WERI-Rb-1 (cell line): ENCODE measurements at places on chromosomes 6 and 20.

- no peak for DNase-seq
Observed at GRCh38 chr6:19934996-19935591, 97.9 kb downstream of the ID4 start.

DNA sequence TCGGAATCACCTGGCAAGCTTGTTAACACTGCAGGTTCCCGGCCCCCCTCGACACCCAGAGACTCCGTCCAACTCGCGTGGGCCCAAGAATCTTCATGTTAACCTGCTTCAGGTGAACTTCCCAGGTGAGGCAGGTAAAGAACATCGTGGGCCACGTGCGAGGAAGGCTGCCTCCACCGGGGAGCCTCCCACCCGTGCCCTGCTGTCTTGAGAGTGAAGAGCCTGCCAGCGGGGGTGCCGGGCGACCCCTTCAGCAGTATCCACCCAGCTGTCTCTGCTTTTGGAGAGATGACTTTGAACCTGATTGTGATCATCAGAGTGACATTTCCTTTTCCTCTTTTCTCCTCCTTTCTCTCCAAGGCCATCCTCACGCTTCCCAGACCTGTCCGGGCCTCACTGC, 22.9 kb upstream of the RTF2 start:
- no peak for DNase-seq

GRCh38 chr6:37429352-37429750, 3.7 kb upstream of the CMTR1 start:
- DNase-seq: no peak

GRCh38 chr20:57826666-57827287, 117.0 kb upstream of the PMEPA1 start:
- peak; percentile 77 for DNase-seq

DNA sequence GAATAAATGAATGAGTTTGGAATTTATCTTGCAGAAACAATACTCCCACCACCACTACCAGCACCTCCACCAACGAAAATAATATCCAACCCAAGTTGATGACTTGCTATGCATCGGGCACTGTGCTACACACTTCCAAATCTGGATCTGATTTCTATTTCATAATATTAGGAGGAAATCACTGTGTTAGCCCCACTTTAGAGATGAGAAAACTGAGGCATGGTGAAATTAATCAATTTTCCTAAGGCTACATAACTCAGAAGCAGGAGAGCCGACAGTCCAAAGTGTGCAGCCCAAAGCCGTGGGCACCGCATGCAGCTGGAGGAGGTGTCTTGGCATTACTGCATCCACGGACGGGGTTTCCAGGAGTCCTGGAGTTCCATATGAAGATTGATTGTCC, 17.6 kb downstream of the TCF15 start:
- no peak for DNase-seq

DNA sequence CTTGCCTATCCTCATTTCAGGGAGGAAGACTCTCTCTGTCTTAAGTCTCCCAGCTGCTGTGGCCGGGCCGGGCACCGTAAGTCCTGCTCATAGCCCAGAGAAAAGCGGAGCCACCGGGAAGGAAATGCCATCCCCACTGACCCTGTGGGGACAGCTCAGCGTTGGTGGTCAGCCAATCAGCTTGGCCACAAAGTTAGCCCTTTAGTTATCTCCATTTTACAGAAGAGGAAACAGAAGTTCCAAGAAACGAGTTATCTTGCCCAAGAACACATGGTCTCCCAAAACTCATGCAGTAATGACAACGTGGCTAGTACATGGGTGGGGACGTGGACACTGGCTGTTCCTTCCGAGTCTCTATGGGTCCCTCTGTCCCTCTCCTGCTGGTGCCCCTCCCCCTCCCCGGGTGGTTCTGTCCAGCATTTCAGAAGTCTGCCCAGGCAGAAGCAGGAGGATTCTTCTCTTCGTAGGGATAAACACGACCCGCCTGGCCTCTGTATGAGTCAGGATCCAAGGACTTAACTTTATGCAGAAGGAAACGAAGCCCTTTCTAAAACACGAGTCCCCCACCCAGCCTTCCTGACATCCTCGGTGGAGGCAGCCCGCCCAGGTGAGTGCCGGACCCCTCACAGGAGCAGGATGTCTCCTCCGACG, 273.8 kb downstream of the CDH4 start:
- no peak for DNase-seq

DNA sequence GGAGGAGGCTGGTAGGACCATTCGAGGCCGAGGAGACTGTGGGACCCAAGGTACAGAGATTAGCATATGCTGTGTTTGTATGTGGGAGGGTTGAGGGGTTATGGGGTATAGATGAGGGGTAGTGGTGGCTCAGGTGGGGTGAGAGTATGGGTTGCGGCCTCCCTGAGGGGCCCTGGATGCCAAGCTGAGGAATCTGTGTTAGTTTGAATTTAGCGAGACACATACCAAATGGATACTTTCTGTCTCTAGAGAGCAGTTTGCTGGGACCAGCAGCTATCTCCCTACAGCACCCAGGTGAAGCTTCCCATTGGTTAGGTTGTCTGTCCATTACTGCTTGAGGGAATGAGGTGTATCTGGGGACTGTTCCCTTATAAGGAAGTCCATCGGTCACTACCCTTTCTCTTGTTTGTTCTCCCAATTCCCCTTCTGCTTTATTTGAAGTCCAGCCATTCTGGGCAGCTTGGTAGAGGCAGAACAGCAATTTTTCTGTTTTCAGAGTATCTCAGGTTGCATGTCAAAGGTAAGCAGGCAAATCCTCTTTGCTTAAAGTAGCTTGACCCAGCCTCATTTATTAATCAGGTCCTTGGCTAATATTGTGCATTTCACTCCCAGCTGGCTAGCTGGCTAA, 15.2 kb downstream of the CHMP4B start:
- peak; percentile 62 for DNase-seq

DNA sequence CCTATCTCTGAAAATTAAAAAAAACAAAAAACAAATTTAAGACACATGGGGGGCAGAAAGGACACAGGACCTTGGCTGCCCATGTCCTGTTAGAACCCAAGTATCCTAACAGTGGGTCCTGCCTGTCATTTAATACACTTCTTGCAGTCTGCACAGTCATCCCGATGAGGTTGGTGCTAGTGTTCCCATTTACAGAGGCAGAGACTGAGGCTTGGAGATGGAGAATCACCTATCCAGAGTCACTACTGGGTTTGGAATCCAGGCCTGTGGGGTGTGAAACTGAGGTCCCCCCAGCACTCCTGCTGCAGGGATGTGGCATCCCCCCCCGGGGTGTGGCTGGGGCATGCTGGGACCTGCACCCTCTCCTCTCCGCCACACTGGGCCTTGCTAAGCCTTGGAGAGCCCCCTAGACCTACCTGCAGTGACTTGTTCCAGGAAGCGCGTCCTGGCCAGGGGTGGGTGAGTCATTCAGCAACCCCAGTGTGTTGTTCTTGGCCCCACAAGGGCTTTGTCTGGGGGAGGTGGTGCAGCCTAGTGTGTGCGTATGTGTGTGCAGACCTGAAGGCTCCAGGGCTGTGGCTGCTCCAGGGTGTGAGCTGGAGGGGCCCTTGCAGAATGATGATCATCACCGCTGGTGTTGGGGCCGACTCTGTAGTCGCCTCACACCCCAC, 49.7 kb downstream of the BCAS4 start:
- no peak for DNase-seq

DNA sequence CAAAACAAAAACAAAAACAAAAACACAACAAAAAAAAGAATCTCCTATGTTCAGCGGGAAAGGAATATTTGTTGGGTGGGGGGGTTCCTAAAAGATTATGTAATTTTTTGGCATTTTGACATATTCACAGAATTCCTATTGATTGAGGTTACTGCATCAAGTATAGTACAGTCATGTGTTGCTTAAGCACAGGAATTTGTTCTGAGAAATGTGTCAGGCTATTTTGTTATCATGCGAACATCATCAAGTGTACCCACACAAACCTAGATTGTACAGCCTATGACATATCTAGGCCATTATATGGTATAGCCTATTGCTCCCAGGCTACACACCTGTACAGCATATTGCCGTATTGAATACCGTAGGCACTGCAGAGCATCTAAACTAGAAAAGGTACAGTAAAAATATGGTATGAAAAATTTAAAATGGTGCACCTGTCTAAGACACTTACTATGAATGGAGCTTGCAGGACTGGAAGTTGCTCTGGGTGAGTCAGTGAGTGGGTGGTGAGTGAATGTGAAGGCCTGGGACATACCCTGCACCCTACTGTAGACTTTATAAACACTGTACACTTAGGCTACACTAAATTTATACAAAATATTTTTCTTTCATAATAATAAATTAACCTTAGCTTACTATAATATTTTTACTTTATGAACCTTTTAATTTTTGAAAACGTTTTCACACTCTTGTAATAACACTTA, 110.6 kb downstream of the CDKAL1 start:
- no peak for DNase-seq

- no peak for DNase-seq
Observed at GRCh38 chr6:131911951-131912350, 39.2 kb downstream of the CCN2 start.

GRCh38 chr6:84447651-84448050, 220.2 kb upstream of the CEP162 start:
- DNase-seq: no peak

DNA sequence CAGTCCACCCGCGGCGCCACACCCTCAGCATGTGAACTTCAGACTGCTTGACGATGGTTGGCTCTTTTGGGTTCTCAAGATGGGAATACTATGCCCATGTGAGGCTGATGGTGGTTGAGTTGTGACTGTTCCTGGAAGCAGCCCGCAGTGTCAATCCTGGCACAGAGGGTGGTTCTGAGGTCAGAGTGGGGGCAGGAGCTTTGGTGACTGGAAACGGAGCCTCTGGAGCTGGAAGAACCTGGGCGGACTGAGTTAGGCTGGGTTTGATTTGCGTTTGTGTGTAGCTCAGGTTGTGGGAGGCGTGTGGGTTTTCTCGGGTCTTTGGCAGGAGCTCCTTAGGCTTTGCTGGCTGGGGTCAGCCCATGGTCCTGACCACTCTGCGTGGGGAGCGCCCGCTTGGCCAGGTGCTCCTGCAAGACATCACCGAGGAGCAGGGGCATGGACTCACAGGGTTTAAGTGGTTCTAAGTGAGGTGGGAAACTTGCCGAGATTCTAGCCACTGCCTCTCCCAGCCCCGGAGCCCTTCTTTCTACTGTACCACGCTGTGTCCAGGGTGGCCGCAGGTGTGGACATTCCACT, 37.3 kb upstream of the SLC22A1 start:
- no peak for DNase-seq

DNA sequence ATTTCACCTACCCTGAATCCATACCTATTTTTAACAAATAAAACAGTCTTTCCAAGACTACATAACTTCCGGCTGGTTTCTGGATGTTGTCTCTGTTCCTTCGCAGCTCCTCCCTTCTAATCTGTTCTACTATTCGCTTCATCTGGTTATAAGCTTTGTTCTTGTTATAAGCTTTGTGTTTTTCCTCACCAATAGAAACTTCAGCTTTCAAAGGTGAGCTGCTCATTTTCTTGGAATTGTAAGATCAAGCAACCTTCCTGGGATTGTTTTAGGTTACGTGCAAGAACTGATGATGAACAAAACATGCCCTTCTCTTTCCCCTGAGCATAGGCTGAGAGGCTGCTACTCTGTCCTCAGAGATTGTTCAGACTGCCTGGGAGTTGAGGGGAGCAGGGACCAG, 2.1 kb downstream of the GFOD1 start:
- DNase-seq: no peak

GRCh38 chr6:100105138-100105537, 111.1 kb upstream of the MCHR2 start:
- DNase-seq: no peak

DNA sequence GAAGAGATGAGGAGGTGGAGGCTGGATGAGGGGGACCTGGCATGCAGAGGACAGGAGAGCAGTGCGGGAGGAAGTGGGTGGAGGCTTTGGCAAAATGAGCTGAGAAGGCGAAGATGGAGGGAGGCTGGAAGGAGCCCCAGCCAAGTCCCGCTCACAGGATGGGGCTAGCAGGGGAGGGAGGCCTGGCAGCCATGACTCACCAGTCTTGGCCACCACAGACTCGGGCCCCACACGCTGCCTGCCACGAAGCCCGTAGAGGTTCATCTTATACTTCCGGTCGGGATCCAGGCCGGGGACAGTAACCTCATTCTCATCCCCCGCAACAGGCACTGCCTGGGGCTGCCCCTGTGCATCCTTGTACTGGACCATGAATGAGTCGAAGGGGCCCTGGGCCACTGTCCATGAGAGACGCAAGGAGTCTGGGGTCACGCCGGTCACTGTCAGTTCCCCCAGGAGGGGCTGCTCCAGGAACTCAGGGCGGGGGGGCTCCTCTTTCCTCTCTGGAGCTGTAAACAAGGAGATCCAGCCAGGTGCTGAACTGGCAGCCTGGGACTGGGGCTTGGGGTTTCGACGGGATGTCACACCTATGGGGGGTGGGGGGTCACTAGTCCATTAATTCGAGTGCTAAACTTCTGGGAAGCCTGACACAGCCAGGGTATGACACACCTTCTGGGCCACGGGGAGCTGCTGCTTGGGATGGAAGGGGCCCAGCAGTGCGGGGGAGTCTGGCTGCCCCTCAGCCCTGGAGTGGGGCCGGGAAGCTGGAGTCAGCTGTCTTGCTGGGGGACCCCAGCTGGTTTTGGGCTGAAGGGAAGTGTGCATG, 27.8 kb downstream of the TNXB start:
- DNase-seq: no peak

DNA sequence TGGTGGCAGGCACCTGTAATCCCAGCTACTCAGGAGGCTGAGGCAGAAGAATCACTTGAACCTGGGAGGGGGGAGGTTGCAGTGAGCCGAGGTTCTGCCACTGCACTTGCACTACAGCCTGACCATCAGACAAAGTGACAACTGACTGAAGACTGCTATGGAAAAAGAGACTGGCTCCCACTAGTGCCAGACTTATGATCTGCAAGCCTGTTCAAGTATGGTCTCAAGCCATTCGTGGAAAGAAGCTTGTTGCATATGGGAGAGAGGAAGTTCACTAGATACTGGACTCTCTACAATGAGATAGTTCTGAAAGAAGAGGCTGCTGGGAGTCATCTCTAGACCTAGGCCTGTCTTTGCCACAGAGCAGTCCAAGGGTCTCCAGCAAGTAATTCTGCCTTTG, 26.7 kb downstream of the MDN1 start:
- peak; percentile 42 for DNase-seq

- no peak for DNase-seq
Observed at GRCh38 chr6:46513533-46513932, 22.3 kb upstream of the RCAN2 start.

DNA sequence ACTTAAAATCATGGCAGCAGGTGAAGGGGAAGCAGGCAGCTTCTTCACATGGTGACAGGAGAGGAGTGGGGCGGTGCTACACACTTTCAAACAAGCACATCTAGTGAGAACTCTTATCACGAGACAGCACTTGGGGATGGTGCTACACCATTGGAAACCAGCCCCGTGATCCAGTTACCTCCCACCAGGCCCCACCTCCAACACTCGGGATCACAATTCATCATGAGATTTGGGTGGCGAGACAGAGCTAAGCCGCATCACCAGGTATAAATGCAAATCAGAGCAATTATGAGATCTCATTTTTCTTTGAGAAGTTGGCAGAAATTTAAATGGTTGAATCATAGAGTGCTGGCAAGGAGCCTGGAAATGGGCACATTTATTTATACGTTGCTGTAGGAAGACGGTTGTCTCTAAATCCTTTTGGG, 31.4 kb downstream of the IGF2R start:
- no peak for DNase-seq

DNA sequence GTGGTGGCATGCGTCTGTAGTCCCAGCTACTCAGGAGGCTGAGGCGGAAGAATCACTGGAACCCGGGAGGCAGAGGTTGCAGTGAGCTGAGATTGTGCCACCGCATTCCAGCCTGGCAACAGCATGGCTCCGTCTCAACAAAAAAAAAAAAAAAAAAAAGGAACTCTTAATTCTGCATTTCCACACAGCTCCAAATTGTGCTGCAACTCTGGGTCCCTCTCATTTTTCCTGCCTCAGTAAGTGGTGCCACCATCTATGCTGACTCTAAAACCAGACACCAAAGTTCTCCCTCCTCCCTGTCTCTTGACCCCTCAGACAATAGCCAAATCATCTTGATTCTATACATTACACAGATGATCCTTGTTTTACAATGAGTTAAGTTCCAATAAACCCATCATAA, 133.9 kb downstream of the BTBD9 start:
- no peak for DNase-seq
